ENCODE measurements at places on chromosomes 2 and 18.
A peak's percentile ranks its signal among the peaks of the same experiment; 100 is the strongest.

GRCh38 chr2:204971206-204971907 is 426.1 kb downstream of the PARD3B start:
- no peak for DNase-seq

GRCh38 chr18:77702686-77703085 is 453.0 kb downstream of the GALR1 start:
- DNase-seq, result peak; percentile 6

- no peak for DNase-seq
These were observed 57.3 kb upstream of the SLC66A3 start for GRCh38 chr2:11097854-11098387.

GRCh38 chr2:218777276-218777990 is 4.5 kb upstream of the CYP27A1 start:
- no peak for DNase-seq

- DNase-seq, result no peak
These were observed 4.6 kb upstream of the ADRA2B start for GRCh38 chr2:96120991-96121390.

DNA sequence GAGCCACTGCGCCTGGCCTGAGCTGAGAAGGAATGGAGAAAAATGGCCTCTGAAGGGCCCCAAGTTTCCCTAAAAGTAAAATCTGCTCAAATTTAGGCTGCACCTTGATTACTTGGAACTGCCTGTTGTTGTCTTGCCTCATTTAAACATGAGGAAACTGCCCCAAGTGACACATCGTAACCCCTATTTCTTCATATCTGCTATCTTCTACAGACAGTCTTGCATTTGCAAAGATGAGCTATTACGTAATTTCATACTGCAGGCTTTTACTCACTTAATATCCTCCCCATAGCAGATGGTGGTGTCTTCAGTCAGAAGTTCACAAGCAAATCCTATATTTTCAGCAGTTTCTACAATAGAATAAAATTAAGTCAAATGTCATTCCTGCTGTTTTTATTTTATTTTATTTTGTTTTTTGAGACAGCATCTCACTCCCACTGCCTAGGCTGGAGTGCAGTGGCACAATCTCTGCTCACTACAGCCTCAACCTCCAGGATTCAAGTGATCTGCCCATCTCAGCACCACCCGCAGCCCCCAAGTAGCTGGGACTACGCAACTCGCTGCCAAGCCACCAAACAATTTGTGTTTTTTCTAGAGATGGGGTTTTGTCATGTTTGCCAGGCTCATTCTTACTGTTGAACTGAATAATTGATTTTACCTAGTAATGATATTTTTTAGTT is 45.3 kb upstream of the NARS1 start:
- no peak for DNase-seq

GRCh38 chr2:43081131-43081765 is 145.2 kb downstream of the ZFP36L2 start:
- DNase-seq, result no peak

DNA sequence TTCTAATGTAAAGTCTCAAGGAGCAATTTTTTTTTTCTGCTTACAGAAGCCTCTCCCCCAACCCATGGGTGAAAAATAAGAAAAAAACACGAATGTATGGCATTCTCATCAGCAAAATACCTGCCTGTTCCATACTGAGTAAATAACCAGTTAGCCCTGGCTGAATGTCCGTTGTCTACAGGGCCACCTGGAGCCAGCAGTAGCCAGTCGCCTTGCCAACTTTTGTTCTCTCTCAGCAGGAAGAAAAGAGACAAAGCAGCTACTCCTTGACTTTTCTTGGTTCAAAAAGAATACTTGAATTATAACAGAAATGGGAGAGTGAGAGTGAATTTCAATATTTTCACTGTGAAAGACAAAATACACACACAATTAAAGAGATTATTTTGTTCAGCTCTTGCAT is 532.9 kb upstream of the CRIM1 start:
- DNase-seq, result no peak
